ENCODE measurements at places on chromosomes 16 and 17.
A peak's percentile ranks its signal among the peaks of the same experiment; 100 is the strongest.

DNA sequence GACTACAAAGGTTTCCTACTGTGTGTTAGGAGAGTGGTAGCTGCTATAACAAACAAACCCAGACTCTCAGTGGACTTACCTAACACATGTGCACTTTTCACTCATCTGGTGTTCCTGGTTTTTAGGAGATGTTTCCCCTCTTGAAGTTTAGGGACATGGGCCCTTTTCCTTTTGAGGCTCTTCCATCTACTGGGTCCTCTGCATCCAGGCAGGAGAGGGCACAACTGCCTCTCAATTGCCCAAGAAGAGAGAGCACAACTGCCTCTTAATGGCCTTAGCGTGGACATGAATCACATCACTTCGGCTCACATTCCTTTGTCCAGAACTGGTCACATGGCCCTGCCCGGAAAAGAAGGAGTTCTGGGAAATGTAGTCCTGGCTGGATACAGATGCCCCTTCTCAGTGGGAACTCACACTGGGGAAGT is 9.8 kb upstream of the TNRC6C start:
- DNase-seq = no peak

GRCh38 chr16:87842209-87842869 is 27.0 kb downstream of the SLC7A5 start:
- no peak for DNase-seq

GRCh38 chr17:74937064-74938051 is 1.7 kb downstream of the OTOP3 start:
- no peak for DNase-seq

DNA sequence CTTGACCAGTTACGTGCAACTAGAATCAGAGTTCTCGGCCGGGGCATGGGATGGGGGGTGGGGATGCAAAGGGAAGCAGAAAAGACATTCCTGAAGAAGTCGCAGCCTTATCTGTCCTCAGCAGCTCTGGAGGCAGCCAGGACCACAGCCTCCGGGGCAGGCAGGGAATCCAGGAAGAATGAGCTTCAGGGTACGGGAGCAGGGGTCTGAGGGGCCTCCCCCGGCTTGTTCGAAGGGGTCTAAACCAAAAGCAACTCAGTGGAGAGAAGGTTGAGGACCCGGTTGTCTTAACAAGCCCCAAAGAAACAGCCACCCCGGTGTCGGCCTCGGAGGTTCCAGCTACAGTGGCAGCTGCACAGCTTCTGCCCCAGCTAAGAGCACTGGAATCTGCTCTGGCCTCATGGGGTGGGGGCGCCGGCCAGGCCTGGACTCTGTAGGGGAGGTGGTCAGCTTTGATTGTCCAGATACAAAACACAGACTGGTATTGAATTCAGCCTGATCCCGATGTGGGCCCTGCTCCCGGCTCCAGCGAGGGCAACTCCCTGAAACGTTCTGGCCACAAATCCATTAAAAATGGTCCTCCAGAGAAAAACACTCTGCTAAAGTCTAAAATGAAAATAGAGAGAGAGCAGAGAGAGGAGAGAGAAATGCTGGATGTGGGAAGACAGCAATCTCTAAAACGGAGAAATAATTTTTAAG is 7.7 kb downstream of the HOXB4 start:
- no peak for DNase-seq

GRCh38 chr16:75452464-75453190 is 11.9 kb downstream of the TMEM170A start:
- no peak for DNase-seq

GRCh38 chr16:68037841-68038597 is 14.9 kb downstream of the DUS2 start:
- DNase-seq = no peak

- no peak for DNase-seq
These were observed 237.1 kb downstream of the NTN1 start for GRCh38 chr17:9258115-9259015.

DNA sequence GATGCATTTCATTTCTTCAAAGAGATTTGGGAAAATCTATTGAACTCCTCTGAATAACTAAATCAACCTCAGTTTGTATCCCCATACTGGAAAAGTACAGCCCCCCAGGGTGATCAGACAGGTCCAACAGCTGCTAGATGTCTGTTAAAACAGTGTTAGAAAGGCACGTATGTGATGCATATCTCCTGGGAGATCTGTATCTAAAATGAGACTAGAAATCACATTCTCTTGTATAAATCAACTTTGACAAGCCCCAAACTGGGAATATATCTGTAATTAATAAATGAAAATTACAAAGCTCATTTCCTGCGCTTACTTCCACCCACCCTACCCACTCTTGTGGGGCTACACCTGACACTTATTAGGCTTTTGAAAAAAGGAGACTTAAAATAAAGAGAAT is 3.8 kb upstream of the KIF2B start:
- no peak for DNase-seq

- peak; percentile 15 for DNase-seq
These were observed 8.5 kb downstream of the CCL18 start for GRCh38 chr17:36072431-36073121.

GRCh38 chr16:4481963-4482362 is 5.8 kb downstream of the HMOX2 start:
- no peak for DNase-seq

- DNase-seq = no peak
These were observed 14.1 kb upstream of the FOXJ1 start for GRCh38 chr17:76154936-76155845.

DNA sequence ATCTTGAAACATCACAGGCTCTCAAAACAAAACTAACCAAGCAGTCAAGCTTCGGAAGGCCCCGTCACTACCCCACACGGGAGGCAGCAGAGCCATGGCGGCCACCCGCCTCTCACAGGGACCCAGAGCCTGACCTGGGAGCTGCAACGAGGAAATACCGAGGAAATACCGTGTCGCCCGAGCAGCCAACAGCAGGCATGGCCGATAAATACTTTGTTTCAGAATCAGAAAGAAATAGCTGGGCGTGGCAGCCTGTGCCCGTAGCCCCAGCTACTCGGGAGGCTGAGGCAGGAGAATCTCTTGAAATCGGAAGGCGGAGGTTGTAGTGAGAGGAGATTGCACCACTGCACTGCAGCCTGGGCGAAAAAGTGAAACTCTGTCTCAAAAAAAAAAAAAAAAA is 6.9 kb downstream of the LMF1 start:
- DNase-seq = no peak

- DNase-seq = no peak
These were observed 37.3 kb upstream of the VWA3A start for GRCh38 chr16:22054847-22055590.

DNA sequence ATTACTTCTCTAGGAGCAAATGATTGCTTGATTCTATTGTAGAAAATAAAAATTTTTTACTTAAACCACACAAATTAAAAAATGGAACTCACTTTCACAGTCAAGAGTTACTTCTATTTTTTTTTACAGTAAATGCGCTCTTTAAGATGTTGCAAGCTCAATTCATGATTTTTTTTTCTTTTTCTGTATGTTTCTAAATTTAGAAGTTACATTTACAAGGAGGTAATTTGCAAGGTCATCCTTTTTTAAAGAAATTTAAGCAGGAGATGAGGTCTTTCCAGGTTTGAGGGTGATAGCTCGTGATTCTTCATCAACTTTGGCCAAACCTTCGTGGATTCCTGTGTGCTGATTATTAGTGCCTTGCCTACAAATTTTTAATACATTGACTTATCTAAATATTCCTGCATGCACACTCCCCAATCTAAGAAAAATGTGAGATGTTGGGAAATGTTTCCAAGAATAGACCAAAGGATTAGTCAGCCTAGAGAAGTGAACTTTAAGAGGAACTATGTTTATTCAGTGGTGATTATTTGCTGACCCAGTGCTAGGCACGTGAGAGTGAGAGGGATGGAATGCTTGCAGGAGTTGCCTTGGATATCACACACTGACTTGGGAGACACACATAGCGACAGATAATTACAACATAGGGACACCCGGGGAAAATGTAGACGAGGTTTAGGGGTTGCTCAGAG is 429.8 kb downstream of the MAF start:
- no peak for DNase-seq

- DNase-seq = no peak
These were observed 31.9 kb upstream of the CCR7 start for GRCh38 chr17:40597156-40597555.

DNA sequence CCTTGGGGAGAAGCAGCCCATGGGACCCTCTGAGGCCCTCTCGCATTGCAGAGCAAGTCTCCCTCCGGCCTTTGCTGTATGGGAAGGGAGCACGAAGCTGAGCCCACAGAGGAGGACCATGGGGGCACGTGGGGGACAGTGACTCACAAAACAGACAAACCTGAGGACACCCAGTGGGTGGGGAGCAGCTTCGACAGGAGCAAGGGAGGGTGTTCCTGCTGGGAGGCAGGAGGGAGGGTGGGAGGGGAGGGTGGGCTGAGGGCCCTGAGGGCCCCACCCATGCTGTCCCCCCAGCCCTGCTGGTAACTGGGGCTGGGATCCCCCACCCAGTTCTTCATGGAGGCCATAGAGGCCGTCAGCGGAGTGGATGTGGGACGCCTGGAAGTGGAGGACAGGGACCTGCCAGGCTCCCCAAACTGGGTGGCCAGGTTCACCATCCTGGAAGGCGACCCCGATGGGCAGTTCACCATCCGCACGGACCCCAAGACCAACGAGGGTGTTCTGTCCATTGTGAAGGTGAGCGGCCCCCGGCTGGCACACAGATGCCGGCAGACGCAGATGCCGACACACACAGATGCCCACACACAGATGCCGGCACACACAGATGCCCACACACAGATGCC is 12.5 kb downstream of the SLC22A31 start:
- DNase-seq = no peak

DNA sequence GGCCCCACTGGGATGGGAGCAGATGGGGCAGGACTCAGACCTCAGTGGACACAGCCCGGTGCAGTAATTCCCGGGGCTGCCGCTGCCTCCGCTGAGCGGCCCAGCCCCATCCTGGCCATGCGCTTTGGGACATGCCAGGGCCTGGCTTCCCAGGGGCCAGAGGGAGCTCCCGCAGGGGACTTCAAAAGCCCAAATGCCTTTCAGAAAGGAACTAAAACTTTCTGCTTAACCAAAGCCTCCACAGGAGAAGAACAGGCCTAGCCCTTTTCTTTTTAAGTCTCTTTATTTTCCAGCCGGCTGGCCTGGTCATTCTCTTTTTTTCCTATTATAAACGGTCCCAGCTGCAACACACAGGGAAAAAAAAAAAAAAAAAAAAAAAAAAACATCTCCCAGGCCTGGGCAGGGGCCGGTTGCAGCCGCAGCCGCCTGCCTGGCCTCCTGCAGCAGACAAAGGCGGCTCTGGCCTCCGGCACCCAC is 10.7 kb upstream of the ZNF423 start:
- no peak for DNase-seq

GRCh38 chr17:31724619-31725018 is 134.4 kb downstream of the COPRS start:
- DNase-seq = no peak

- DNase-seq = no peak
These were observed 35.2 kb downstream of the USP22 start for GRCh38 chr17:21007646-21008045.

- no peak for DNase-seq
These were observed 14.6 kb downstream of the FANCA start for GRCh38 chr16:89801800-89802199.

DNA sequence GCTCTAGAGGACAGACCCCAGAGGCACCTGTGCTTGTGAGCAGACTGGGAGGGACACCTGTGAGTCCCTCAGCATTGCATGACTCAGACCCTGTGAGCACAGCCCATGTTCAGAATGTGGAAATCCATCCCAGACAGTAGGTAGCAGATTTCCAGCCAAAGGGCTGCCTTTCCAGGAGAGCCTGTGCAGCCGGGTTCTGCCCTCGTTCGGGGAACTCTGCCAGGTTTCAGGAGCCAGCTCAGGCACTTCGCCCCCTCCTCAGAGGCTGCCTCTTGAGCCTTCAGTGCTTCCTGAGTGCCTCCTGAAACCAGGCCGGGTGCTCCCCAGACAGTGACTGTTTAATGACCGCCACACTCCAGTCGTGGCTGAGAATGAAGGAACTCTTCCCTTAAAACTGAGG is 23.3 kb upstream of the SDR42E2 start:
- no peak for DNase-seq

GRCh38 chr17:37671824-37672547 is 28.7 kb upstream of the DDX52 start:
- DNase-seq = no peak

DNA sequence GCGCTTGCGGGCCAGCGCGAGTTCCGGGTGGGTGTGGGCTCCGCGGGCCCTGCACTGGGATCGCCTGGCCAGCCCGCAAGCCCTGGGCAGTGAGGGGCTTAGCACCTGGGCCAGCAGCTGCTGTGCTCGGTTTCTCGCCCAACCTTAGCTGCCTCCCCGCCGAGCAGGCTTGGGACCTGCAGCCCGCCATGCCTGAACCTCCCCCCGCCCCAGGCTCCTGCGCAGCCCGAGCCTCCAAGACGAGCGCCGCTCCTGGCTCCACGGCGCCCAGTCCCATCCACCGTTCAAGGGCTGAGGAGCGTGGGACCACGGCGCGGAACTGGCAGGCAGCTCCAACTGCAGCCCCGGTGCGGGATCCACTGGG is 12.3 kb upstream of the ZFP90 start:
- no peak for DNase-seq

DNA sequence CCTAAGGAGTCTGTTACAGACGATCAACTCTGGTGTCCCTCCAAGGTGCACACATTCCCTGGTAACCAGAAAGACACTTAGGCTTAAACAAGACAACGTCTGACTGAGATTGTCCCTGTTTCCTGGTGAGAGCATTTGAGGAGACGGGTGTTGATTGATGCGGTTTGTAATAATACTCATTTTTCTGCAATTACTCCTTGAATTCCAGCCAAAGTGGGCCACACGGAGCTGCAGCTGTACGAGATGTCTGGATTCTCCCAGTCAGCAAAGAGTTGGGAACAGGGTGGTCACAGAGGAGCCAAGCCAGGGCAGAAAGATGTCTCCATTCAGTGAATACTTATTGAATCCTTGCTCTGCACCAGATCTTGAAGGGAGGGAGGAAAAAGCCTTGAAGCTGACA is 30.9 kb upstream of the CES5A start:
- DNase-seq = no peak

DNA sequence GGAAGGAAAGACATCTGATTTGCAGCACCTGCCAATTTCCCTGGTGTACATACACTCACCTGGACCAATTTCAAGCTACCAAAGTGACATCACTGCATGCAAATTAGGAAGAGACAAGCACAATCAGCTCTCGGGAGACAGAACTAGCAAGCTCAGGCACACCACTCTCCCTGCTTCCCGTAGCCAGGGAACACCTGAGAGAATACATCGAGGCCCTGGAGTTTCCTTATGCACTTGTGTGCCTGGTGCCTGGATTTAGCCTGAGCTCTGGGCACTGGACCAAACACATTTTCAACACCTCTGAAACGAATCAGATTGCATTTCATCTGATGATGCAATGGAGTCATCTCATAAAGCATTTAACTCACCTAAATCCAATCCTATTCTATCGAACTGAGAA is 110.5 kb downstream of the HS3ST2 start:
- DNase-seq = no peak

GRCh38 chr16:63890081-63890480 is 1231.8 kb downstream of the CDH11 start:
- no peak for DNase-seq

- no peak for DNase-seq
These were observed 3.0 kb upstream of the ZCCHC14 start for GRCh38 chr16:87495578-87496446.

- DNase-seq = no peak
These were observed 49.7 kb upstream of the WSCD1 start for GRCh38 chr17:6020376-6021010.

GRCh38 chr17:76901542-76902197 is 33.5 kb downstream of the MGAT5B start:
- DNase-seq = no peak
